ENCODE measurements at places on chromosomes 11 and 22.

DNA sequence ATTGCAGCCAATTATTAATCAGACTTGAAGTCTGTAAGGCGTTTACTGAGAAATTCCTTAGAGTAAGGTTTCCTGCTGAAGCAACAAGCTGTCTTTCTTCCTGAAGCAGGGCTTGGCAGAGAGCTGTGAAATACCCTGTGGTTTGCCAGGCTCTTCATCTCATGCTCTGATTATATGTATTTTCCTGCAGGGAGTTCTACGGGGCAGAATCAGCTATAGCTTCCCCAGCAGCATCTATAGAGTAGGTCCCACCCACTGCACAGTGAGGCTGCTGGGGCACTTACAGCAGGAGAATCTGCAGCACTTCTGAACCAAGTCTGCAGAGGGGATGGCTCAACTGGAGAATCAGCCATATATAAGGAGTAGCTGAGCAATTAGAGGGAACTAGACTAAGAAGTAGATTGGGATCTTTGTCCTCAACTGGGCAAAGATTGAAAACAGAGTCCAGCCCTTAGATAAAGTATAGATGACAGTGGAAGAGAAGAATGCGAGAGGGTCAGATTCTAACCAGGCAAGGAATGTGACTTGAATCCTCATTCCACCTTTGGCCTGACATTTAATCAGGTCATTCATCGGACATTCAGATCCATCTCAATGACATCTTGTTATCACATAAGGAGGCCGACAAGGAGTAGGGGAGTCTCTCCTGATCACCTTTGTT is 37.6 kb downstream of the CNTF start:
- no peak for DNase-seq

- no peak for DNase-seq
Observed at GRCh38 chr11:131038597-131038996, 122.3 kb upstream of the SNX19 start.

- no peak for DNase-seq
Observed at GRCh38 chr11:35938231-35938630, 5.6 kb upstream of the LDLRAD3 start.

- peak; percentile 90 for DNase-seq
Observed at GRCh38 chr22:29907753-29908515, 25.0 kb downstream of the MTMR3 start.

DNA sequence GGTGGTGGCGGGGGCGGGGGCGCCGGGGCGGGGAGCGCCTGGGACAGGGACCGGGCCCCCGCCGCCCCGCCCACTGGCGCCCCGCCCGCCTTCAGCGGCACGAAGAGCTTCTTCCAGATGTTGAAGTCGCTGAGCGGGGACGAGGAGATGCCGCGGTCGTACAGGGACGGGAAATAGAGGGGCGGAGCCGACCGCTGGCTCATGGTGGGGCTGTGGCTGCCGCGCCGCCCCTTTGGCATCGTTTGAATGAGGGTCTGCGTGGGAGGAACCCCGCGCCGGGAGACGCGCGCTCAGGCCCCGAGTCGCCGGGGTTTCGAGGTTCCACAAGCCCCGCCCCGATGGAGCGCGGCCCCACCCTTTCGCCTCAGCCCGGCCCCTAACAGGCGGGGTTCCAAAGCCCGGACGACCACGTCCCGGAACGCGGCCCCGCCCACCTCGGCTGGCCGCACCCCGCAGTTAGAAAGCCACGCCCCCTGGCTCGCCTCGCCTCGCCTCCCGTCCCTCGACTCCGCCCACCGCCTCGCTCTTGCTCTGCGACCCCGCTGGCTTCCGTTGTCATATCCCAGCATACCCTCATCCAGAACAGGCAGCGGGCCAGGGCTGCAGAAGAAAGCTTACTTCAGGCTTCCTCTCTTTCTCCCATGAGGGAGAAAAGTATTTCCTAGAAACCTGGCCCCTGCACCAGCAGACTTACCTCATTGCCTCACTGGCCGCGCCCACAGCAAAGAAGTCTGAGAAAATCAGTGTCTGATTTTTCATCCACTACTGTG is at the start of gene C11orf91:
Gene C11orf91 (minus strand): TSS at position 325 of the 770 bp plus-strand sequence. CDS start 86 bp downstream, at position 239.
- peak; percentile 78 for DNase-seq

GRCh38 chr11:44976576-44976975 is 25.9 kb upstream of the TP53I11 start:
- DNase-seq = no peak

DNA sequence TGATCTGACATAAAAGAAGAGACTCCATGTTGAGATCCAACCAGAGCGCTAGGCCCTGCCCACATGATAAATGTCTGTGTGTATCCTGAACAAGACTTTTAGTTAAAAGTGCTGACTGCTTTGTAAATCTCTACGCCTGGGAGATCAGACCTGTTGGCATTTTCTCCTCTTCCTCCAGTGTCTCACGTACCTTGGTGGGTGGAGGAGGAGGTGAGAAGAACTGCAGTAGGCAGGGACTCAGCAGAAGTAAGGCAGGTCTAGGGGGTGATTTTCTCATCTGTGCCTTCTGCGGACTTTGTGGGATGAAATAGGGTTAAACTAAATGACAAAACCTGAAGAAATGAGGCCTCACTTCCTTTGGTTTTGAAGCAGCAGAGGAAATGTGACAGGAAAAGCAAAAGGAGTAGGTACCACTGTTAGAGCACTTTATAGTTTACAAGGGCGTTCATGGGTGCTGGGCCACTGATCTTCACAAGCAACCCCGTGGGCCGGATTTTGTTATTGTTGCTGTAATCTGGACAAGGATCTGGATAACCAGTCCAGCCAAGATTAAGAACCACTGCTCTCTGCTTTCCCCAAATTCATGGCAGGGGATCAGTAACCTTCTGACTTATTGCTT is 36.7 kb upstream of the PLET1 start:
- no peak for DNase-seq

- DNase-seq = no peak
Observed at GRCh38 chr11:47571357-47571729, 5.9 kb downstream of the PTPMT1 start.

DNA sequence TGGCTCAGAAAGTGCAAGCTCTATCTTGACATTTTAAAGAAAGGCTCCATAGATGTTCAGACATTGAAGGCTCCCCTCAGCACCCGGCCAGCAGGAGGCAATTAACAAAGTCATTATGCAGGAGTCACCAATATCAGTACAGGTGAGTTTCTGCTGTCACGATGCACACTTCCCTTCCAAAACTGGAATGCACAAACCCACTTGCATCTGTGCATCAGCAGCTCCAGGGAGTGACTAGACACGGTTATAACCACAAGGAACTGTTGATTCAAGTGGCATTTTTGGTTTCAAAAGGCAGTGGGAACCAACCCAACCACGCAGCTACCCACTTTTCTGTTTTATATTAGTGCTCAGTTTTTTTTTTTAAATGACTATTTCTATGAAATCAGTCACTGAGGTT is 293.9 kb upstream of the NARS2 start:
- DNase-seq = no peak

DNA sequence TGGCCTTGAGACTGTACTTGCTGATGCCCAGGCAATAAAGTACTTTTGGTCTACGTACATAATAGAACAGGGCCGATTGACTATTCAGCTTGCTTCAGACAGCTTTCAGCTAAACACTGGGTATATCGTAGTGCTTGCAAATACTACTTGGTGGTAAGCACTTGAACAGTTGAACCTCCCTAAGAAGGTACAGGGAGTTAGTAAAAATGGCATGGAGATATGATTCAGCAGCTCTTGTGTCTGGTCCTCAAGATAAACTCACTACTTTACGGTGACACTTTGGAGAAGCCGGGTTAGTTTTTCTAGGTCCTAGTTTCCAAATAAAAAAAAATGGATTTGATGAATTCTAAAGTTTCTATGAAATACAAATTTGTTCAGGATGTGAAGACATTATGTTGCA is 7.3 kb downstream of the CCDC117 start:
- DNase-seq = no peak

DNA sequence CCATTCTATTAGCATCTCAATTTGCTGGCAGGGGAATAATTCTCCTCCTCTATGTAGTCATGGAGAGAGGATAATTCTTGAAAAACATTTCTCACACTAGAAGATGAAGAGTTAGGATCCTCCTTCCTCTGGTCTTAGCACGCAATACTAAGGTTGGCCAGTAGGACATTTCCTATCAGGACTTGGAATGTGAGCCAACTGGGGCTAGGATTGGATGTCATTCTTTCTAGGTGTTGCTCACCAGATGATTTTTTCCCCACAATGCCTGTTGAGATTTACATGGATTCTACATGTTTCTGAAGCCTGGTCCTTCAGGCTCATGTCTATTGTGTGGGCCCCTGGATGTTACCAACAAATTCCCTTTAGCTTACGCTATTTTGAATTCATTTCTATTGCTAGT is 28.0 kb downstream of the SLN start:
- no peak for DNase-seq

DNA sequence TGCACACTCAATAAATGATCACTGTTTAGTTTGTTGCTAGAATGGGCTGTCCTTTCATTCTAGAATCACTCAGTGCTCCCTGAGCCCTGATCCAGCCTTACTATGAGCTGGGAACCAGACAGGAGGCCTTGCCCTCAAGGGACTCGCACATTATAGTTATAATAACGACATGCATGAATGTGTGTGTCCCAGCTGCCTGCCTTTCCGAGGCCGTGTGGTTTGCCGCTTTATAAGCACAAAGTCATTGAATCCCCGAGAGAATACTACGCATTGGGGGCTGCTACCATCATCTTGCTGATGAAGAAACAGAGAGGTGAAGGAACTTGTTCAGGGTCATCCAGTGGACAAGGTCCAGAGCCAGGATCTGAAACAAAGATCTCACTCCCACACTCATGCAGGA is 75.7 kb downstream of the NFAM1 start:
- no peak for DNase-seq

DNA sequence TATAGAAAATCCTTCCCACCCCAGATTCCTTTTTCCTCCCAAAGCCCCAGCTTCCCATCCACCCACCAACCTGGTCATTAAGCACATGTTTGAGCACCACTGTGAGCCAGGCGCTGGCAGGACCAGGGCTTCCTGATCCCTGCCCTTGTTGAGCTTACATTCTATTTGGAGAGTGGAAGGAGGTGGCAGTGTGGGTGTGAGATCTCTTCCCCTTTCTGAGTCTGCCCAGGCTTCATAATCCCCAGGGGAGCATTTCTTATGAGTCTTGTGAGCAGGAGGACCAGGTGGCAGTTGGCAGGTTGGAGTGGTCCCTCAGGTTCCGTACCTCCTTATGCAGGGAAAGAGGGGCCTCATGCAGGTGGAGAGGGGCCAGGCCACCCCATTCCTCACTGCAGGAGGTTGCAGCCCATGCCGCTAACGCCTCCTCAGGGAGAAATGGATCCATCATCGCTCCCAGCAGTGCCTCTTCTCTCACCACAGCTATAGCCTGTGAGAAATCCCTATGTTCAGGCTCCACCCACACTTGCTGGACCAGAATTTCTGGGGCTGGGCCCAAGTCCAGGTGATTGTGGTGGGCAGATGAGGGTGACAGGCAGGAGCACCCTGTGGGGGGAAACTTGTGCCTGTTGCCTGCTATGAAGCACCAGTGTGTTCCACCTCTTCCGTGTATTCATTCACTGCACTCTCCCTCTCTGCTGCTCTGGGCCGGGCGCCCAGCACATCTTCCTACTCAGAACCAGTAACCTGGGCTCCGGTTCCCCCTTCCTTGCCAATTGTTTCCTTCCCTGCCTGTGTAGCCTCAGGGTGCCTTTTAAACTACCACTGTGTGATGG is 23.5 kb downstream of the UBE2L3 start:
- no peak for DNase-seq

DNA sequence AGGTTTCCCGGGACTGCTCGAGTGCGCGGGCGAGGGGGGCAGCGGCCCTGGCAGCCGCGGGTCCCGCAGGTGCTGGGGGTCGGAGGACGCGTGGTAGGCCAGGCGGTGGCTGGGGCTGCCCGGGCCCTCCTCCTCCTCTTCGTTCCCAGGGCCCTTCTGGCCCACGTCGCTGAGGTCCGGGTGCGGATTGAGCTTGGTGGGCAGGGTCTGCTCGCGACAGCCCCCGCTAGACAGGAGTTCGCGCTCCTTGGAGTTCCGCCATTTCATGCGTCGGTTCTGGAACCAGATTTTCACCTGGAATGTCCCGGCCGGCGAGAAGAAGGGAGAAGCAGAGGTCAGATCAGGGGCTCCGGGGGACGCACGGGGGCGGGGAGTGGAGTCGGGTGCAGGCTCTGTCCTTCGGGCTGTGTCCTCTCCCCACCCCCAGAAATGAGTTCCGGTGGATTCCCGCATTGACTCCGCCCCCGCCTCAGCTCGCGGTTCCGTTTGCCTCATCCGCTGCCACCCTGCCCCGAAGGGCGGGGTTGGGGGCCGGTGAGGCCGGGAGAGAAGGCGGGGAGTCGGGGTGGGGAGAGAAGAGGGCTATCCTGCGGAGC is 3.9 kb downstream of the DBX1 start:
- no peak for DNase-seq

DNA sequence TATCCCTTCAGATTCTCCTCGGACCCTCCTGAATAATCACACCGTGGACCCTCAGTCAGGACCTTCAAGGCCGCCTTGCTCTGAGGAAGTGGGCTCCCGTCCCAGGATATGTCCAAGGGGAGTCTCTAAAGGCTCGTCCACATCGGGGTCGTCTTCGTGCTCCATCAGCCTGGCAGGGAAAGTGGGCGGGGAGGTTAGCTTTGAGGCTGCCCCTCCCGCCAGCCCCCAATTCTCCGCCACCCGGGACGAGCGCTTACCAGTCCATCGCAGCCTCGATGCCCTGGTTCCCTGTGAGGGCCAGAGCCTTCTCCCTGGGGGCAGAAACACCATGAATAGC is 472 bp downstream of the UBXN1 start:
- DNase-seq = no peak

DNA sequence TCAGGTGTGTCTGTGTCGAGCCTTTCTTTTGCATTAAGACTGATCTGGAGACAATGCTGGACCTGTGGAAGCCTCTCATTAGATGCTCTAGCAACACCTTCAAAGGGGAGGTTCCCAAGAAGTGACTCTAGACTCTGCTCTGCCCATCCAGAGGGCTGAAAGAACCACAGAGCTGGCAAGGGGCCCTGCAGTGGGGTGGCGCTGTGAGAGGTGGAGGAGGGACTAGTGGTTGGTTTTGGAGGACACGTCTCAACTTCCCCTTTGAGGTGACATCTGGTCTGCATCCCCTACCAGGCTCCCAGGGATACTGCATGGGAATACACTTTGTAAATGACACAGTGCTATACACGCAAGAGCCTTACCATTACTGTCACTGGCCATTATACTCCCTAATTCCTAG is 34.2 kb upstream of the SYT13 start:
- DNase-seq = no peak

GRCh38 chr11:3808861-3809623 is 682 bp downstream of the PGAP2 start:
- peak; percentile 43 for DNase-seq

DNA sequence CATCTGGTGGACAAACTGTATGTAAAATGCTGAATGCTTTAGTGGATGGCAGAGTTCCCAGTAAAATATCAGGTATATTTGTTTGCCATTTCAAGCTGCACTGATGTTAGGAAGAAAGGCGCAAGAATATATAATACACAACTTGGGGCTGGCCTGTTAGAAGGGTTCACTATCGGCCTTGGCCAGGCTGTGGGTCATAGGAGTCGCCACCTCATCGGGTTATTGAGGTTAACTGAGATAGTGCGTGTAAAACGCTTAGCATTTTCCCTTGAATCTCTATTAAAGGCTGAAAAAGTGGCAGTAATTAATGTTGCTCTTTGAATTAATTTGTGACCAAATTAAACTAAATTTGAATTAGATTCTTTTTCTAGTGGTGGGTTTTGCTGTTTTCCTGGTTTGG is 5.1 kb downstream of the FAM118A start:
- no peak for DNase-seq
